ENCODE measurements at places on chromosomes 5 and 9.
A peak's percentile ranks its signal among the peaks of the same experiment; 100 is the strongest.

DNA sequence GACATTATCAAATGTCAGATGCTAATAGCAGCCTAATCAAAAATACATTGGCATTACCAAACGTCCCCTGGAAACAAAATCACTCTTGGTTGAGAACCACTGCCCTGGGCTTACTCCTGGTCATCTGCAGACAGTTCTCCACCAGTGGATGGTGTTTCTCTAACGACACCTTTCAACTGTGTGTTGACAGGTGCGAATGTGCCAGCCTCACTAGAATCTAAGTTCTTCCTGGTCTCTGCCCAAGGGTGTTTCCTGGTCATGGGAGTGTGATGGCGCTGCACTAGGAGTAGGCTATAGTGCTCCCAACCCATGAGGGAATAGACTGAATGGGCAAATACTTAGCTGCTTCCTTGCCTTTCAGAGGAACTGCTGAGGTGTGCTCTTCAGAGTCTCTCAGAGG lies 105.9 kb downstream of the MRPS27 start:
- DNase-seq = no peak

DNA sequence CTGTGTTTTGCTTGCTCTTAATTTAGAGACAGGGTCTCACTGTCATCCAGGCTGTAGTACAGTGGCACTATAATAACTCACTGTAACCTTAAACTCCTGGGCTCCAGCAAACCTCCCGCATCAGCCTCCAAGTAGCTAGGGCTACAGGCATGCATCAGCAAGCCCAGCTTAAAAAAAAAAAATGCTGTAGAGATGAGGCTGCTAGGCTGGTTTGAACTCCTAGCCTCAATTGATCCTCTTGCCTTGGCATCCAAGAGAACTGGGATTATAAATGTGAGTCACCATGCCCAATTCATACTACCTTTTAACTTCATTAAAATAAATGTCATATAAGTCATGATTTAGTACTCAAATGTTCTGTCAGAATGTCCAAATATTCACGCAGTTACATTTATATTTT lies 2195.7 kb upstream of the C9orf72 start:
- no peak for DNase-seq

- DNase-seq = no peak
These were observed 20.2 kb upstream of the MTMR12 start for GRCh38 chr5:32332966-32333365.

GRCh38 chr5:35954175-35954574 lies 15.8 kb upstream of the CAPSL start:
- DNase-seq = no peak

DNA sequence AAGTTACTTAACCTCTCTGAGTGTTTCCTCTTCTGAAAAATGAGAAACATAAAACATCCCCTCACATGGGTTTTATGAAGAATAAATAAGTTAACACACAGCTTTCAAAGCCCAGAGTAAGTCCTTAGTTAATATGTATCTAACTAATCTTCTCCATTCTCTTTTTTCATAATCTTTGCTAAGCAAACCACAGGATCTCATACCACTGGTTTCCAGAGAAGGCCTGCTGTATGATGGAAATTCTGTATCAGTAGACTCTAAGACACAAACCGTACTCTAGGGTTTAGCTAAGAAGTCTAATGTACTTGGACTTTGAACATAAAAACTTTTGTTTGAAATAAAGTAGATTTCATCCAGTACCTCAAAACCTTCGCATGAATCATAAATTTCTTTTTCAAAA lies 307.9 kb downstream of the SPOCK1 start:
- DNase-seq = no peak

- DNase-seq = no peak
These were observed 530.4 kb upstream of the DAB2 start for GRCh38 chr5:39955156-39955555.

GRCh38 chr9:98022447-98022846 lies 34.1 kb upstream of the NANS start:
- no peak for DNase-seq

DNA sequence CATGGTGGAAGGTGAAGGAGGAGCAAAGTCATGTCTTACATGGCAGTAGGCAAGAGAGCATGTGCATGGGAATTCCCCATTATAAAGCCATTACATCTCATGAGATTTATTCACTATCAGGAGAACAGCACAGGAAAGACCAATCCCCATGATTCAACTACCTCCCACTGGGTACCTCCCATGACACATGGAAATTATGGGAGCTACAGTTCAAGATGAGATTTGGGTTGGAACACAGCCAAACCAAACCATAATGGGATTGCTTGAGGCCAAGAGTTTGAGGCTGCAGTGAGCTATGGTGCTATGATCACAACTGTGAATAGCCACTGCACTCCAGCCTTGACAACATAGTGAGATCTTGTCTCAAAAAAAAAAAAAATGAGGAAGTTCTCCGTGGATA lies 581.8 kb downstream of the TAF11L14 start:
- DNase-seq = no peak

- no peak for DNase-seq
These were observed 106.9 kb upstream of the COL5A1 start for GRCh38 chr9:134534661-134535080.

- DNase-seq = no peak
These were observed 10.4 kb downstream of the SMIM3 start for GRCh38 chr5:150788977-150789376.

GRCh38 chr5:119287547-119288111 lies 68.2 kb upstream of the TNFAIP8 start:
- no peak for DNase-seq

- no peak for DNase-seq
These were observed 20.5 kb downstream of the COL15A1 start for GRCh38 chr9:98964201-98964600.

DNA sequence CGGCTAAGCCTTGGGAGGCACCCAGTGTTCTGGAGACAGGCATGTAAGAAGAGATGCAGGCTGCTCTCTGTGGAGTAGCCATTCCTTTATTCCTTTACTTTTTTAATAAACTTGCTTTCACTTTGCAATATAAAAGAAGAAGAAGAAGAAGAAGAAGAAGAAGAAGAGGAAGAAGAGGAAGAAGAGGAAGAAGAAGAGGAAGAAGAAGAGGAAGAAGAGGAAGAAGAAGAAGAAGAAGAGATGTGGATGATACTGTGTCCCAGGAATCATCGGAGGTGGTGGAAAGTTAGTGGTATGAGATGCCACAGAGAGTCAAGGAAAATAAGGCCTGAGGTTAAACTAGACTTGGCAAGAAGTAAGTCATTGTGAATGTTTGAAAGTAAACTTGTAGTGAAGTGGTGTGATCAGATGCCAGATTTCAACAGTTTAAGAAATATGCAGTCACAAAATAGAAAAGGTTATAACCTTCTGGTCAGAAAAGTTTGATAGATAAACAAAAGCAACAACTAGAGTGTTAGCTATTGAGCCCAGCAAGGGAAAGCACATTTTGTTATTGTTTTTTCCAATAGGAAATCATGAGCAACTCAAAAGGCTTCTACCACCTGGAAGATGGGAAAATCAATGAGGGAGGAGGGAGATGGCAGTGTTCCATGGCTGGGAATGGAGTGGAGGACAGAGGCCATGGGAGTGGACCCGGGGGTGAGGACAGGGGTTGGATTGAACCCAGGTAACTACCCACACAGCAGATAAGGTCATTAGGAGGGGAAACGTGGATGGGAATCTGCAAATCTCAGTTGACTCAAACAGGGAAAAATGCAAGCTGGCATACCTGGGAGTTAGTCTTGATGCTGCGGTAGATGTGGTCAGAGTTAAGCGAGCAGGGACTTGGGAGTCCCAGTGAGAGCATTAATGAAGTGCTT lies 16.8 kb downstream of the AOPEP start:
- no peak for DNase-seq

DNA sequence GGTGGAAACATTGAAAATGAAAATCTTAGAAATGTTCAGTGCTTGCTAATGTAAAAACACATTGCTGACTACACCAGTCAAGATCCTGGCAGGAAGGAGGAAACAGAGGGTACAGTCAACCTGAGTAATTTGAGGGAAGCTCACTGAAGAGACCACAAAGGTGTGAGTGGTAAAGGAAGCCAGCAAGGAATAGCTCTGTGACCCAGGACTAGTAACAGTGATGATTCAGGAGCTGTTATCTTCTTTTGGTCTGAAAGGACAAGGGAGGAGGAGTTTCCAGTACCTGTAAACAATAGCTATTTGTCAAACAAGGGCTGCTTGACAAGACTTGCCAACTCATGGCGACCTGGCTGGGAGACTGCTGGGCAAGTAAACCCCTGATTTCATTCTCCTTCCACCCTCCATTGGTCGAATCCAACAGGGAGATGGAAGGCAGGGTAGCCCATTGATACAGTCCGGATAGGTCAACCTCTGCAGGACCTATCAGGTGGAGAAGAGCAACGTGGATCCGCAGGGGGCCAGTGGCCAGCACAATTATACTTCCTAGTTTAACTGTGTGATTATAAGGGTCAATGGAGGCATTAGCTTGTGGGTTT lies 68.1 kb downstream of the MAMDC2 start:
- DNase-seq = no peak

DNA sequence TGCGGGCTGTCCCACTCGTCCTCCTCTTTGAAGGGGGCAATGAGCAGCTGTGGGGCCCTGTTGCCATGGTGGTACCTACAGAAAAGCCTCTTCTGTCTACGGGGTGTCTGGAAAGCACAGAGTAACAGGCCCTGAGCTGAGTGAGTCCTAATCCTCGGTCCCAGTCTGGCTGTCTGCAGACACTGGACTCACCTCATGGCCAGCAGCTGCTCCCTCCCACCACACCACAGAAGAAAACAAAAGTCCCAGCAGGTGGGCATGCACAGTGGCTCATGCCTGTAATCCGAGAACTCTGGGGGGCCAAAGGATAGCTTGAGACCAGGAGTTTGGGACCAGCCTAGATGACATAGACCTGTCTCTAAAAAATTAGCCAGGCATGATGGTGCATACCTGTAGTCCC lies 19.9 kb downstream of the P4HA2 start:
- no peak for DNase-seq

DNA sequence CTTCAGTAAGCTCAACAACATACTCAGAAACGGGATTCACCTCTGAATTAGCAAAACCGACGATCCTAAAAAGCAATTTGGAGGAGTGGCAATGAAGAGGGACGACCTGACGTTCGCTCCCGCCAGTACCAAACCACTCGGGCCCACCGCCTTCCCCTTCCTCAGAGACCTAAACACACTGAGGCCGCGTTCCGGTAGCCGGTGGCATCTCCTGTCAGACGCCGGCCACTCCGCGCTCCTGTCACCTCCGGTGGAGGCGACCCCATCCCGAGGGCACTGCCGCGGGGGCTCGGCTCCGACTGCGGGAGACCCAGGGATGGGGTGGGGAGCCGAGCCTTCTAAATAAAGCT lies 617 bp downstream of the PPP6C start:
- DNase-seq = no peak

DNA sequence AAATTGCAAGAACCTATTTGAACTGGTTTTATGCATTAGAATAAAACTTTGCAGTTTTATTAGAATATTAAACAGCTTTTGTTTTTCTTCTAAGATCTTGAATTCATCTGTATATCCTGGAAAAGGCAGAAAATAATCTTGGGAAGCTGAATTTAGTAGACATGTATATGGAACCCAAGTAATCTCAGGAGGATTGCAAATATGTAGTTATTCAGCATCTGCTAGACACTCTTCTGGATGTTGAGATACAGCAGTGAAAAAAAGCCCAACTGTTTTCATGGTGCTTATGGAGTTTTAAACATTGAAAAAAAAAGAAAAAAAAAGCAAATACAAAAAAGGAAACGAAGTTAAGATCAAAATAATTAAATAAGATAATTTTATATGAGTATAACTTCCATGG lies 922.2 kb upstream of the SEMA6A start:
- no peak for DNase-seq

DNA sequence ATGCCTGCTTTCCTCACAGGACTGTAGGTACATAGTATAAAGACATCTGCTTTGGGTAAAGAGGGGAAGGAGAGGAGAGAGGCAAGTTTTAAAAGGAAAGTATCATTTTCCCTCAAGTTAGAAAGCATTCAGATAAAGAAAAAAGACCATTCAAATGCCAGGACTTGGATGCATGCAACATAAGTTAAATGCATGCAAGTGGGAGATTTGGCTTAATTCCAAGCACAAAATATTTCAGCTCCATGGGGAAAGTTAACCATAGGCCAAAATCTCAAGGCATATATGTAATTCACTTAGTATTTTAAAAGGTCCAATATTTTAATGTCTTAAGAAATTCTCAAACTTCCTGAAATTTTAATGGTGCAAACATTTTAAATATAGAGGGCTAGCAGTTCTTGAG lies 36.4 kb downstream of the POU5F2 start:
- DNase-seq = no peak

GRCh38 chr9:4117835-4118610 lies 181.8 kb downstream of the GLIS3 start:
- DNase-seq = peak; percentile 10

GRCh38 chr5:103367702-103368101 lies 109.1 kb downstream of the MACIR start:
- DNase-seq = no peak

- no peak for DNase-seq
These were observed at the start of gene ANXA1 for GRCh38 chr9:73151653-73152542. Gene ANXA1, plus strand, starts transcription at chr9:73151865. Its CDS starts 6,671 bp downstream, at chr9:73158536.

DNA sequence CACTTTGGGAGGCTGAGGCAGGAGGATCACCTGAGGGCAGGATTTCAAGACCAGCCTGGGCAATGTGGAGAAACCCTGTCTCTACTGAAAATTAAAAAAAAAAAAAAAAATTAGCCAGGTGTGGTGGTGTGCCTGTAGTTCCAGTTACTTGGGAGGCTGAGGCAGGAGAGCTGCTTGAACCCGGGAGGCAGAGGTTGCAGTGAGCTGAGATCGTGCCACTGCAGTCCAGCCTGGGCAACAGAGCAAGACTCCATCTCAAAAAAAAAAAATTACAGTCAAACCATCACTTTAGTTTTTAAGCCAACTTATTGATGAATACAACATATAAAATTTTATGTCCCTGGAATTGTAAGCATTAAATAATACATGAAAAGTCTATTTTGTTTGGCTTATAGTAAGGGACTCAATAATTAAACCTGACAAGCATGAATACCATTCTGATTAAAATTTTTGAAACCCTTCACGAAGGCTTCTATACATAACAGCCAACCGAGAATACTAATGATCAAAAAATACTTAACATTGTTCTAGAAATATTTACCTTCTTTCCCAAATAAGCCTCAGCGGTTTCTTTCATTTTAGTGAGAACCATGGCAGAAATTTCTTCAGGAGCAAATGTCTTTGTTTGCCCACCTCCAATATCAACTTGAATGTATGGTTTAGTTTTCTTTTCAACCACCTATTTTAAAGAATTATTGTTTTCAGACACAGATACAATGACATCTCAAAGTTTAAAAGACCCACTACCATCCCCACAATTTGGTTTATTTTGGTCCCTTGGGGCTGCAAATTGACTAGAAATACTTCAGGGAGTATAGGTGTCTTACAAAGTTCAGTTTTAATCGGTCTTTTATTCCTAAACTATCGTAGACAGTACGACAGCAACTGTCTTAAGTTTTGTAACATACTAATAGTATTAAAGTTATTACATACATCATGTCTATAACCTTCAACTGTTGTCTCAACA lies 1.2 kb downstream of the HSPA5 start:
- no peak for DNase-seq
